Activated B cell treated with CpG ODN at 0.5 μM for 24 hours (primary cell): ENCODE measurements at places on chromosomes 7 and 10. TPM values are rescaled to one million over a fixed set of nuclear protein-coding genes. Genes with fewer than 3 reads are reported as not detected.

- H3K4me3 ChIP-seq, result no peak overlapping the region
- no peak overlapping the region for H3K27ac ChIP-seq
- no peaks in the 10 kb centered on the region for H3K36me3 ChIP-seq
- no peaks in the 10 kb centered on the region for H3K4me1 ChIP-seq
Observed at GRCh38 chr10:29710128-29710527, 75.4 kb upstream of the SVIL start.

The NEUROD6 gene
- not detected in 2 replicates for total RNA-seq

DNA sequence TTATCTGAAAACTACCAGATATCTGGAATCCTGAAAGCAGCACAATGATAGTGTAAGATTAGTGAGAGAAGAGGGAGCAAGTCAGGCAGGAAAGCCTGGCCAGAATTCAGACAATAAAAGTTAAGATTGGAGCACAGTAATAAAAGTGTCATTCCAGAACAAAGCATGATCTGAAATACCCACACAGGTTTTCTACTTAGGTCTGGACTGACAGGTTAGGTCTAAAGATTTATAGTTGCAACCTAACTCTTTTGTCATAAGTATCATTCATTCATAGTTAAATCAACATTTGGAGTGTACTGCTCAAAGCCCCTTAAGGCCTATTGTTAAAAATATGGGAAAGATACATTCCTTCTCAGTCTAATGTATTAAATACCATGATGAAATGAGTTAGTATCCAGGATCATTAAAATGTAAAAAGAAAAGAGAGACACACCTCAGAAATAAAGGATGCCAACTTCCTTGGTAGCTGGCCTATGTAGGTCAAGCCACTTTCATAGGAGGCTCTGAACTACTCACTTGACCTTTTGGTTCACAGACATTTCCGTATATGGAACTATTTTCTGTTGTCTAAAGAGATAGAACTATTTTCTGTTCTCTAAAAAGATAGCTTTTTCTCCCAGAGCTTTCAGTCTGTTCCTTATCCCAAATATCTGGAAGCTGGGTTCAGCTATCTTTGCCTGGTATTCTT is 105.2 kb downstream of the FAS start:
- H3K36me3 ChIP-seq, result no peaks in the 10 kb centered on the region
- no peak overlapping the region for H3K4me3 ChIP-seq
- H3K4me1 ChIP-seq, result no peaks in the 10 kb centered on the region
- H3K27ac ChIP-seq, result no peak overlapping the region

The CDC123 gene
- 81.1 and 84.6 TPM in 2 replicates for total RNA-seq

The ASIC3 gene
- total RNA-seq, result 1.2 TPM in 2 replicates

The TMEM236 gene
- total RNA-seq, result 0.09 and 0.10 TPM in 2 replicates

GRCh38 chr7:151296202-151296992 is 45.2 kb upstream of the NUB1 start:
- no peaks in the 10 kb centered on the region for H3K4me1 ChIP-seq
- no peak overlapping the region for H3K4me3 ChIP-seq
- DNase-seq, result no peak
- H3K27me3 ChIP-seq, result peaks cover 27% of the 10 kb centered on the region
- H3K27ac ChIP-seq, result no peak overlapping the region

The H2BK1 gene
- total RNA-seq, result 0.76 and 1.8 TPM in 2 replicates

DNA sequence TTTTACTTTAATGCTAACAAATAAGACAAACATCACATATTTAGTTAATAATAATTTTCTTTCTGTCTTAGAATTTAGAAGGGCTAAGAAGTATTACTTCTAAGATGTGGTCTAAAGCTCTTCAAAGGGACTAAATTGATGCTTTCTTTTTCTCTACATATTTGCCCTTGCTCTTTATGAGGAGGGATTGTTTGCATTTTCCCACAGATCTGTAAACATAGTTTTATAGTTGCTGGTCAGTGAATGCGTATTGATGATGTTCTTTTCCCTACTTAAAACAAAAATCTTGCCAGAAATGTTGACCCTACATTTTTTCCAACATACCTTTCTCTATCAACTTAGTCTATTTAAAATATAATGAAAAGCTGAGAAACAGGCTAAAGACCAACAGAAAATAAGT is 372.4 kb upstream of the LRGUK start:
- no peak for DNase-seq
- no peaks in the 10 kb centered on the region for H3K4me1 ChIP-seq
- no peaks in the 10 kb centered on the region for H3K27me3 ChIP-seq
- peaks cover 5% of the 10 kb centered on the region for H3K36me3 ChIP-seq

GRCh38 chr10:103855852-103856796 is 748 bp upstream of the SH3PXD2A start:
- H3K4me1 ChIP-seq, result peaks cover 16% of the 10 kb centered on the region
- H3K27me3 ChIP-seq, result peaks cover 47% of the 10 kb centered on the region
- no peak overlapping the region for H3K27ac ChIP-seq

DNA sequence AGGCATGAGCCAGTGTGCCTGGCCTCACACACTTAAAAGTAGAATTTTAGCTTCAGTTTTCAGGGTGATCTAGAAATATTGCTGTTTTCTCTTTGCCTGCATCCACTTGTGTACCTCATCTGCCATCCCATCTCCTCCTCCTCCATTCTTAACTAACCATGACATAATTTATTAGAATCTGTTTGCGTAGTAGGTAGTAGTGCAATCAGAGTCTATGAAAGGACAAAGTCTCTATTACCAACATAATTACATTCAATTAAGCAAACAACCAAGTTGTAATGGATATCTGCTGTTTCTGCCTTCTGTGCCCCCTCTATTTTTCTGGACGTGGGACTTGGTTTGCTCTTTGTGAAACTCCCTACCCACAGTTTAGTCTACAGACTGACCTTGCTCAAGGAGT is 72.9 kb downstream of the CDK14 start:
- no peaks in the 10 kb centered on the region for H3K27me3 ChIP-seq
- no peak for DNase-seq
- peaks cover 13% of the 10 kb centered on the region for H3K4me1 ChIP-seq

GRCh38 chr7:101113836-101114235 is 13.1 kb upstream of the SERPINE1 start:
- peaks cover 3% of the 10 kb centered on the region for H3K27me3 ChIP-seq
- no peak overlapping the region for H3K27ac ChIP-seq
- no peaks in the 10 kb centered on the region for H3K4me1 ChIP-seq
- no peak overlapping the region for H3K4me3 ChIP-seq
- DNase-seq, result no peak

GRCh38 chr7:149706398-149706797 is 67.0 kb downstream of the ZNF467 start:
- H3K4me1 ChIP-seq, result no peaks in the 10 kb centered on the region
- H3K27ac ChIP-seq, result no peak overlapping the region
- peaks cover 13% of the 10 kb centered on the region for H3K27me3 ChIP-seq
- H3K36me3 ChIP-seq, result peaks cover 2% of the 10 kb centered on the region
- DNase-seq, result no peak

The ZNF425 gene
- total RNA-seq, result 1.4 and 1.9 TPM in 2 replicates

- no peaks in the 10 kb centered on the region for H3K36me3 ChIP-seq
- H3K4me1 ChIP-seq, result peaks cover 1% of the 10 kb centered on the region
- no peak overlapping the region for H3K27ac ChIP-seq
- DNase-seq, result no peak
Observed at GRCh38 chr7:36644625-36645422, 79.5 kb downstream of the AOAH start.

DNA sequence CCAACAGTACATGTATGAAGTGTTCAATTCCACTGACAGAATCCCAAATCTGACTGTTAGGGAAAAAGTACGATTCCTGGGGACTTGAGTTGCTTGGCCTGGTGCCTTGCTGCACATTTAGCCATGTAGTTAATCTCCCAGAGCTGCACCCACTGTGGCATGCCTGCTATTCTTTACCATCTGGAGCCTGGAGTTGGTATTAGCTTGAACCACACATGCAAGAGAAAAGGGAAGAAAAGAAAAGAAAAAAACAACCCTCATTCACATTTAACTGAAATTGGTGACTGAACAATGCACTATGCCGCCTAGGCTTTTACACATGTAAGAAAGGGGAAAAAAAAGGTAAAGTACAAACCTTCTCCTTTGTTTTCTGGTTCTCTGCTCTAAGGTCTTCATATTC is 26.1 kb downstream of the SHTN1 start:
- no peak overlapping the region for H3K27ac ChIP-seq
- H3K4me1 ChIP-seq, result no peaks in the 10 kb centered on the region
- peaks cover 7% of the 10 kb centered on the region for H3K27me3 ChIP-seq

DNA sequence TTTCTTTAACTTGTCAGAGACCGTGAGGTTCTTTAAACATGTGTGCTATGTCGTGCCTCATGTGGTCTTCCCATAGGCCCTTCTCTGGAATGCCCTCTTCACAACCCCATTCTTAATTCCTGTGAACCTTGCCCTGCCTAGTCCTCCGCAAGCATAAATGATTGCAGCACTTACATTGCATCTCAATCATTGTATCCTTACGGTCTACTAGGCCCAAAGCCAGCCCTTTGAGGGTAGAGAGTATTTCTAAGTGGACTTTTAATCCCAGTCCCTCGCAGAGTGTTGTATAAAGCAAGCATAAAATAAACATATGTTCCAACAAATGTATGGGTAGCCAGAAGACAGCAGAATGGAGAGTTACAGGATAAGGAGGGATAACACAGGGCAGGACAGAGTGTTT is 92.1 kb upstream of the FAM133B start:
- DNase-seq, result no peak
- no peaks in the 10 kb centered on the region for H3K36me3 ChIP-seq
- no peak overlapping the region for H3K4me3 ChIP-seq
- H3K4me1 ChIP-seq, result no peaks in the 10 kb centered on the region
- H3K27ac ChIP-seq, result no peak overlapping the region

The KCP gene
- 4.1 and 4.4 TPM in 2 replicates for total RNA-seq

- H3K36me3 ChIP-seq, result peaks cover 31% of the 10 kb centered on the region
- DNase-seq, result no peak
- peak overlapping the region; percentile 86 for H3K4me3 ChIP-seq
- H3K27me3 ChIP-seq, result no peaks in the 10 kb centered on the region
- peaks cover 88% of the 10 kb centered on the region for H3K4me1 ChIP-seq
Observed at GRCh38 chr7:100220586-100221230, 959 bp downstream of the PVRIG start.

GRCh38 chr10:75048669-75049098 is 62.8 kb upstream of the SAMD8 start:
- H3K27me3 ChIP-seq, result peaks cover 2% of the 10 kb centered on the region
- peaks cover 5% of the 10 kb centered on the region for H3K4me1 ChIP-seq
- H3K36me3 ChIP-seq, result no peaks in the 10 kb centered on the region

The CALHM3 gene
- total RNA-seq, result not detected in 2 replicates

The WDR86 gene
- total RNA-seq, result 0.33 and 0.49 TPM in 2 replicates

The AKR1D1 gene
- total RNA-seq, result not detected in 2 replicates

- peaks cover 2% of the 10 kb centered on the region for H3K27me3 ChIP-seq
- DNase-seq, result no peak
- no peak overlapping the region for H3K4me3 ChIP-seq
- H3K4me1 ChIP-seq, result no peaks in the 10 kb centered on the region
Observed at GRCh38 chr10:113340282-113340681, 212.6 kb upstream of the HABP2 start.

The TMEM229A gene
- not detected in 2 replicates for total RNA-seq

The LIPM gene
- total RNA-seq, result not detected in 2 replicates

GRCh38 chr10:121309164-121309563 is 289.1 kb downstream of the FGFR2 start:
- DNase-seq, result no peak
- no peaks in the 10 kb centered on the region for H3K27me3 ChIP-seq
- H3K27ac ChIP-seq, result no peak overlapping the region
- H3K36me3 ChIP-seq, result no peaks in the 10 kb centered on the region
- no peaks in the 10 kb centered on the region for H3K4me1 ChIP-seq
- no peak overlapping the region for H3K4me3 ChIP-seq

DNA sequence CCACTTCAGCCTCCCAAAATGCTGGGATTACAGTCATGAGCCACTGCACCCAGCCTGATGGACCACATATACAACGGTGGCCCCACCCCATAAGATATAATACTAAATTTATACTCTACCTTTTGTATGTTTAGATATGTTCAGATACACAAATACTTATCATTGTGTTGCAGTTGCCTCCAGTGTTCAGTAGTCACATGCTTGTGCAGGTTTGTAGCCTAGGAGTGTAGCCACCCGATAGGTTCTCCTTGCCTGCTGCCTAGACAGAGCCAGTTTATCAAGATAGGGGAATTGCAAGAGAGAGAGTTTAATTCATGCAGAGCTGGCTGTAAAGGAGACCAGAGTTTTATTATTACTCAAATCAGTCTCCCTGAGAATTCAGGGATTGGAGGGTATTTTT is 9.6 kb downstream of the CCL24 start:
- no peak for DNase-seq
- H3K36me3 ChIP-seq, result no peaks in the 10 kb centered on the region
- peaks cover 6% of the 10 kb centered on the region for H3K27me3 ChIP-seq
- H3K4me3 ChIP-seq, result no peak overlapping the region

DNA sequence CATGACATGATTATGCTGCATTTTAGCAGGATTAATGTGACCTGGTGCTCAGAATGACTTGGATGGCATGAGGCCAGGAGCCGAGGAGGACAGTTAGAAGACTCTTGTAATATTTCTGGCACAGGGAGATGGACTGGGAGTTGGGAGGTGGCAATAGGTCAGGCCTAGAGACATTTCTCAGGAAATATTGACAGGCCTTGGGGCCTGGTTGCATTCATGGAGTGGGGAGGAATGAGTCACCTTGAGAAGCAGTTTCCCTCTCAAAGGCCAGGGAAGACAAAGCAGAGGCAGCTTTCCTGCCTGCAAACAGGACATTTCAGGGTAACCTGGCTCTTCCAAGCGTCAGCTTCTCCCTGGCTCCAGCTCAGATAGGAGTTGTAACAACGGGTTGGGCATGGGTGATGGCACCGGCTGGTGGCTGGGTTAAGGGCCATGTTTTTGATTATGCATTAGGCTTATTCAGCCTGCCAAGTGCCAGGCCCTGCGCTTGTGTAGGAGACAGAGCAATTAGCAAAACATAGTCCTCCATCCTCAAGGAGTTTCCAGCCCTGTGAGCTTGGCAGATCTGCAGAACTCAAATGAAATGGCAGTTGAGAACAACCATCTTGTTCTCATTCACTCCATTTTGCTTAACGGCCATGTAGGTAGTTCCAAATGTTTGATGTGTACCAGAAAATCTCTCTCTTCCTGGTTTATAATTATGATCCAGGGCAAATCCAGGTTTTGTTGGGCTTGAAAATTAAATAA is 38.2 kb downstream of the HK1 start:
- peaks cover 32% of the 10 kb centered on the region for H3K4me1 ChIP-seq
- H3K4me3 ChIP-seq, result no peak overlapping the region
- no peaks in the 10 kb centered on the region for H3K27me3 ChIP-seq
- peaks cover 2% of the 10 kb centered on the region for H3K36me3 ChIP-seq

GRCh38 chr7:44076101-44076895 is 6.0 kb downstream of the POLM start:
- H3K27ac ChIP-seq, result peak overlapping the region; percentile 90
- H3K4me1 ChIP-seq, result peaks cover 89% of the 10 kb centered on the region
- DNase-seq, result no peak
- H3K27me3 ChIP-seq, result no peaks in the 10 kb centered on the region
- no peak overlapping the region for H3K4me3 ChIP-seq

GRCh38 chr10:59019603-59020002 is 156.8 kb upstream of the PHYHIPL start:
- H3K4me1 ChIP-seq, result no peaks in the 10 kb centered on the region
- H3K27me3 ChIP-seq, result no peaks in the 10 kb centered on the region
- no peaks in the 10 kb centered on the region for H3K36me3 ChIP-seq
- H3K27ac ChIP-seq, result no peak overlapping the region
- DNase-seq, result no peak
- no peak overlapping the region for H3K4me3 ChIP-seq
